ENCODE measurements at places on chromosomes 6 and 20. TPM values are rescaled to one million over a fixed set of nuclear protein-coding genes. Genes with fewer than 3 reads are reported as not detected.
A peak's percentile ranks its signal among the peaks of the same experiment; 100 is the strongest.

GRCh38 chr20:33909331-33909921, 84.3 kb upstream of the RALY start:
- DNase-seq = peak; percentile 30

- DNase-seq = peak; percentile 55
These were observed 66.4 kb downstream of the CLIC5 start for GRCh38 chr6:45949256-45949655.

DNA sequence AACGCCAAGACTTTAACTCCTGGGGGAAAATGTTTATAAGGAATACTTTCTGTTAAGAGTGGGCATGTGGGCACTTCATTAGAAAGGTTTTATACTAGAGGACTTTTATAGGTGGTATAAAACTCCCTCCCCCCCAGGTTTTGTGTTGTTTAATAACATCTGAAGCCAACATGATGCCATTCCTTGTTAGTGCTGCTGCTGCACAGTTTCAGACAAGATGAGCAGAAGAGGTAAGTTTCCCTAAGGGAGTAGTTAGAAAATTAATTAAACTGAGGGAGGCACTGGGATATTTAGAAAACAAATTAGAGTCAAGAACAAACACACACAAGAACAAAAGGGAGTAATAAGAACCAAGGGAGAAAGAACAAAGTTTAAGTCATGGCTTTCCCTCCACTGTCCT, 362.4 kb downstream of the GRIK2 start:
- no peak for DNase-seq

DNA sequence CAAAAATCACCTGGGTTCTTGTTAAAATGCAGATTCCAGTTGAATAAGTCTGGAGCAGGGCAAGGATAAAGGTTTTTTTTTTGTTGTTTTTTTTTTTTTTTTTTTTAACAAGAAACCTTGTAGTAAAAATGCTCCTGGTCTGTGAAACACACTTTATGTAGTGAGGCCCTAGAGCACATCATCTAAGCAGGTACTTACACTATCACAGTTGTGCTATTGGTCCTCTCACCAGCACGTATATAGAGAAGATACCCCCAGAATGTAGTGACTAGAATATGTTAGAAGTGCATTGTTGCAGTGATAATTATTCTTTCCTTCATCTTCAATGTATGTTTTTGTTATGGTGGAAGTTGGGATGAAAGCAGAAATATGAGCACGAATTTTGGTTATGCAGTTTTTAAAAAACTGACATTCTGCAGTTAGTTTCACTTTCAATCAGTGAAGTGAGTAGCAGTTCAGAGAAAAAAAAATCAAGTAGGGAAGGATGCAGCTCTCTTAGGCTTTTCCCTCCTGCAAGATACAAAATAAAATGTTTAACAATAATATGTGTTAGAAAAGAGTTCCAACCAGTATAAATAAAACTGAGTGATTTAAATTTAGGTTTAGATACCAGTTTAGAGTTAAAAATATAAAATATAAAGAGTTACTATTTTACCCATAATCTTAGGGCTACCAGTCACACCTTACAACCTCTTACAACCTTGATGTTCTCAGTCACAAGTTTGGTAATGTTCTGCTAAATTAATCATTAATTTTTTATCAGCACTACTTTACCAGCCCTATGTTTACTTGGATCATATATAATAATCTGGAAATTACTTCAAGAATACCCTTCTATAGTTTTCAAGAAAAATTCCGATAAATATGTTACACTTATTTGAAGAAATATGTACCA, 9.2 kb upstream of the DEFB113 start:
- DNase-seq = no peak

CAPN11 gene
- not detected for total RNA-seq

- no peak for DNase-seq
These were observed 141.9 kb upstream of the EXOC2 start for GRCh38 chr6:834866-835265.

DNA sequence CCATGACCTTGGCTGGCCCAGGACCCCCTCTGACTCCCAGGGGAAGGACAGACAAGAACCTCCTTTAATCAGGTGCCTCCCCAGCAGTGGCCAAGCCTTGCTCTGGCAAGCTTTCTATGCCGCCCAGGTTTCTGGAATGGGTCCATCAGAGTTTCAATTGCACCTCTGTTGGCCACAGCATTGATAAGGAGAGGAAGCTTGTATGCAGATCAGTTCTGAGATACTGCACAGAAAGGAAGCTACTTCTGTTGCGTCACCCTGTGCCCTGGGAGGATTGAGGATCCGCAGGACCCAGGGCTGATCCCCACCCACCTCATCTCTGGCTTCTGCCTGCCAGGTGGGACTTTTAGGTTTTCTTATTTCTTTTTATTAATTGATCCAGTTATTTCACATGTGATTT, 167.2 kb downstream of the TFAP2C start:
- no peak for DNase-seq

TSPO2 gene
- total RNA-seq = not detected

DNA sequence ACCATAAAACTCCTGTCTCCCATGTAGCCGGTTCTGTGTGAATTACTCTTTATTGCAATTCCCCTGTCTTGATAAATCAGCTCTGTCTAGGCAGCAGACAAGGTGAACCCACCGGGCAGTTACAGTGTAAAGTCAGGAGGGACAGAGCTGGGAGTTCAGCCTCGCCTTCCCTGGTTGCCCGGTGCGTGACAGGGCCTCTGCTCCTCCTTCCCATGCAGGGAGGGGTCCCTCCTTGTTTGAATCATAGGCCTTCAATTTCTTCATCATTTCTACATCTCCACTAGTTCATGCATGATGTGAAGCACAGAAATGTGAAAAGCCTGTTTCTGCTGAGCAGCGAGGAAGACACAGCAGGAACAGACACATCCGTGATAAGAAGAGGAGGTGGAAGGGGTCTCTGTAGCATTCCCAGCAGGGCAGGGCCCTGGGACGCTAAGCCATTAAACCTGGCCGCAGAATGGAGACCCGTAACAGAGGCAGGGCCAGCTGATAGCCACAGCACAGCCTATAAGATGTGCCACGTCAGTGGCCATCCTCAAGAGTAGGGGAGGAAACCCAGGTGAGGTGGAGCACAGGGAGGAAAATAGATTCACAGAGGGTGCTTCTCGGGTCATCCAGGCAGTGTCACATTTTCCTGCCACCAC, 106.7 kb upstream of the CST7 start:
- no peak for DNase-seq

- no peak for DNase-seq
These were observed 131.8 kb downstream of the CFAP61 start for GRCh38 chr20:20184149-20184548.

DNA sequence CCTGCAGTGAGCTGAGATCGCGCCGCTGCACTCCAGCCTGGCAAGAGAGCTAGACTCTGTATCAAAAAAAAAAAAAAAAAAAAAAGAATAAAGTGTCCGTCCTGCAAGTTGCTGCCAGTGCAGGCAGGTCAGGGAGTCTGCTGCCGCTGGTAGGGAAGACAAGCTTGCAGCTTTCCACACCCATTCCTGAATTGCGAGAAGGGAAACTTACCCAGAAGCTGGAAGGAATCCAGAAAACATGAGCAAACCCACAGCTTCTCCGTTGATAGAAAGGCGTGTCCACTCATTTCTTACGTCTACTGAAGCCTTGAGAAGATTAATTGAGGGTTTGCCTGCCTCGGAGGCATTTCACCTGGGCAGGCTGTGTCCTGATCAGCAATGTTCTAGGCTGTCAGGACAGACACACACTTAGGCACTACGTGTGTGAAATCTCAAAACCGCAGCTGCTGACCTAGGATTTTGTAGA, 61.6 kb upstream of the DSP start:
- DNase-seq = peak; percentile 67

SYNDIG1 gene
- not detected for total RNA-seq

DNA sequence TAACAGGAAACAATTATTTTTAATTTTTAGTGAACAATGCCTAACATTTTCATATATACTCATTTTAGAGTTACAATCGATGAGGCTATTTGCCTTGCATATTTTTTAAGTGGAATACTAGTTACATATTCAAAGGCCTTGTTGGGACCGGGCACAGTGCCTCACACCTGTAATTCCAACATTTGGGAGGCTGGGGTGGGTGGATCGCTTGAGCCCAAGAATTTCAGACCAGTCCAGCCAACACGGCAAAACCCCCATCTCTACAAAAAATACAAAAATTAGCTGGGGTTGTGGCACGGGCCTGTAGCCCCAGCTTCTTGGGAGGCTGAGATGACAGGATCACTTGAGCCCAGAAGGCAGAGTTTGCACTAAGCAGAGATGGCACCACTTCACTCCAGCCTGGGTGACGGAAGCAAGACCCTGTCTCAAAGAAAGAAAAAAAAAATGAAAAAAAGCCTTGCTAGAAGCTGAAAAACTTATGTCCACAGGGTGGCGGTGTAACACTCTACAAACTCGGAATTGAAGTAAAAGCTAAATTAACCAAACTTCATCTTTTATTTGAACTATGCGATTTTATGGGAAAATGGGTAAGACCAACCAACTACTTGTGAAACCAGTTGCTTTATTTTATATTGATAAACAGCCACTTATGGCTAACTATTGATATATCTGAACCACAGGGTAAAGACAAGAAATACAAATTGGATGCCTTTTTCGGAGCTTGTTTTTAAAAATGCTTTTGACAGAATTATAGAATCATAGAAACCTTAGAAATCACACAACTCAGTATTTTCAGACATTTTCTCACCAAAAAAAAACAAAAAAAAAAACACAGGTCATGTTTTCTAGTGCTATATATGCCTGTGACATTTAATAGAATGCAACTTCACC, 24.1 kb upstream of the ROS1 start:
- peak; percentile 59 for DNase-seq

DNA sequence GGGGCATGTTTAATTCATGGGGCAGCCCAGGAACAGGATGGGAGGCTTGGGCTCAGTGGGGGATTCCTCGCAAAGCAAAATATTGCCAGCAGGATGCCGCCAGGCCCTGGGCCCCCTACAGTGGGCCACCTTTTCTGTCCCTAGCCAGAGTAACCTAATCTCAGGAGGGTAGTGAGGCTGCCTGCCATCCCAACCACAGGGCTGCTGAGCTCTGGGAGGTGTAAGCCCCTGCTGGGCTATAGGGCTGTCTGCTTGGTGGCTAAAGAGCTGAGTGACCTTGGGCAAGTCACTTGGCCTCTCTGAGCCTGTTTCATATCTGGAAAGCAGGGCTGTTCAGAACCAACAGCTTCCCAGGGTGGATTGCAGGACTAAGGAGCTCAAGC, 35.7 kb upstream of the CDH22 start:
- DNase-seq = no peak

DNA sequence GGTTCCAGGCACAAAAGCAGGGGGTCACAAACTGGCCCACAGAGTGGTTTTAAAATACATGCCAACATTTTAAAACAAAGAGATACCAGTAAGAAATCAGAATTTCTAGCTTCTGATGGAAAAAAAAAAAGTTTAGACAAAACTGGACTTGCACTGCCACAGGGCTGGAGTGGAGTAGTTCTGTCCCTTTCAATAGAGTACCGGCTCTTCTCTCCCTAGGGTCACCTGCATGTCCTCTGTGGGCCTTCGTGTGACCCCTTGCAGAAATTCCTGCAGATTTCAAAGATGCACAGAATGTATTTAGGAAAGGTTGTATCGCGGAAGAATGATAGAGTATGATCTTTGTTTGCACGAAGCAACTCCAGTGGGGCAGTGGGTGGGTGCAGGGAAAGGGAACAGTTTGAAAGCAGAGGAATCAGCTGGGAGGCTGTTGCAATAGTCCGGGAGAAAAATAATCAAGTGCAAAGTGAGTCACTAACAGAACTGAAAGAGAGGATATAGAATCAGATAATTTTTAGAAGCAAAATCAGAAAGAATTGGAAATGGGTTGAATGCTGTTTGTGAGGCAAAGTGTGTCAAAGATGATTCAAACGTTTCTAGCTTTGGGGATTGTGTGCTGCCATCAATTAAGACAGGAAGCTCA, 97.3 kb upstream of the STXBP5 start:
- DNase-seq = no peak
